Activated CD4-positive, alpha-beta T cell treated with anti-CD3 and anti-CD28 coated beads for 24 hours (primary cell): ENCODE measurements at places on chromosomes 16 and 17.

DNA sequence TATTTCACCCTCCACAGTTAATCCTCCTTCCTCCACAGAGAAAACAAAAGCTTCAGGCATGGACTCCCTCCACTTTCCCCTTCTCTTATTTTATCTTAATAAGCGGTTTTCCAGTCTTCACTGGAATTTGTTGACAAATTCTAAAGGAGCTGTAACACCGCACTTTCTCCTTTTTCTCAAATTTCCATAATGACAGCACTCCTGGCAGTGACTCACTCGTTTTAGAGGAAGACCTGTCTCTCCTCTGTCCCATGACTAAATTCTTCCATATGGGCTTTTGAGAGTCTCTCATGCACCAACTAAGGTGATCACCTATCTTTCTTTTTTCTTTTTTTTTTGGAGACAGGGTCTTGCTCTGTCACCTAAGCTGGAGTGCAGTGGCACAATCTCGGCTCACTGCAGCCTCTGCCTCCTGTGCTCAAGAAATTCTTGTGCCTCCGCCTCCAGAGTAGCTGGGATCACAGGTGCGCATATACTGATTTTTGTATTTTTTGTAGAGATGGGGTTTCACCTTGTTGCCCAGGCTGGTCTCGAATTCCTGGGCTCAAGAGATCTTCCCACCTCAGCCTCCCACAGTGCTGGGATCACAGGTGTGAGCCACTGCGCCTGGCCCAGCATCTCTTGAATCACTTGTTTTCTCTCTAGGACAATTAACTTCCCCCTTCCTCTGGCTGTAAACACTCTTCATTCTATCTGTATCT is 7.7 kb downstream of the ITGAM start:
- DNase-seq, result no peak

DNA sequence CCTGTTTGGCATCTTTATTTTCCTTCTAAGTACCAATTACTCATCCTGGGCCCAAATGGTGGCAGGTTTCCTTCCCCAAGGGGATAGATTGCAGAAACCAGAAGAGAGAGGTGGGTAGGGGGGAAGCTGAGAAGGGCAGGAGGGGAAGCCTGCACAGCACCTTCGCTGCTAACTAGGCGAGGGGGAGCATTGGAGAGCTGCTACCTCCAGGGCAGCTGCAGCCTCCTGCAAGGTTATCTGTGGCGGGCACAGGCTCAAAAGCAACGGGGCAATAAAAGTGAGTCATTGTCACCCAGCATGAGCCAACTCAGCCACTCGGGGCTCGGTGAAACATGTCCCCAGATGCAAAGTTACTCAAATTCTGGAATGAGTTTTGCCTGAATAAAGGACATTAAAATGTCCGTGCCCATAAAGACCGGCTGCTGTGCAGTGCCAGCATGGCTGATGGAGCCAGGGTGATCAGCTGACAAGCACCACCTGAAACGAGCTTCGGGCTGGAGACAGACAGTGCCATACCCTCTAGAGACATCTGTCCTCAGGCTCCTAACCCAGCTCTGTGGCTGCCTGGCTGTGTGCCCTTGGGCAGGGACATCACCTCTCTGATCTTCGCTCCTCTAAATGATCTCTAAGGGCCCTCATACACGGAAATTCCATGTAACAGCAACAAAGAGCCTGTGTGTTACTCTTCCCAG is 68.1 kb upstream of the GRIN2A start:
- DNase-seq, result no peak

GRCh38 chr17:70124723-70125122 is 44.6 kb upstream of the KCNJ2 start:
- DNase-seq, result no peak

- DNase-seq, result no peak
Measured at GRCh38 chr16:52405441-52405840, 141.5 kb downstream of the TOX3 start.

DNA sequence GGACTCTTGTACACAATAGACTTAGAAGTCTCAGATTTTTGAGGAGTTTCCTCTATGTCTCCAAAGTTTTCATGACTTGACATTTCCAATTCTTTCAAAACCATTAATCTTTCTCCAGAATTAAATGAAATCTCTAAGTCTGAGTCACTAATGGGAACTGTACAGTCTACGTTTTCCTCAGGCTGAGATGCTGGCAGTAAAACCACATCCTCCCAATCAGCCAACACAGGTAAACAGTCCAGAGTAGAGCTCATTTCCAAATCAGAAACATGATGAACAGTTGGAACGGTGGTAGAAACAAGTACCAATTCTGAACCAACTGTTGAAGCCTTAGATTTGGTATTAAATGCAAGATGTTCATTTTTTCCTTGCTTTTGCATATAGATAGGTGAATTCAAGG is 7.9 kb downstream of the ERI2 start:
- no peak for DNase-seq

DNA sequence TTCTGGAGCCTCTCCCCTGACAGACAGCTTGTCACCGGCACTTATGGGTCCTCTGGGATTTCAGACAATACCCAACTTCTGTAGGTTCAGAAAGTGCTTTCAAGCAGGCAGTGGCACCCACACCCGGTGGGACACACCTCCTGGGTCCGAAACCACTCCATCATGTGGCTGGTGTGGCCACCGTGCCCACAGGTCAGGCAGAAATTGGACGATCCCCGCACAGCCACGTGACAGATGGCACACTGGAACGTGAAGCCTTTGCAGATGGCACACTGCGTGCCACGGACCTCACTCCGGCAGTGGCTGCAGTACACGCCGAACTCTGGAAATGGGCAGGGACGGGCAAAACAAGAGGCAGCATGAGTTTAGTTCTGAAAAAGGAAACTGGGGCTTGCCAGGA is 99.5 kb upstream of the FA2H start:
- DNase-seq, result no peak

- DNase-seq, result no peak
Measured at GRCh38 chr16:89153848-89154271, 17.7 kb upstream of the CDH15 start.

DNA sequence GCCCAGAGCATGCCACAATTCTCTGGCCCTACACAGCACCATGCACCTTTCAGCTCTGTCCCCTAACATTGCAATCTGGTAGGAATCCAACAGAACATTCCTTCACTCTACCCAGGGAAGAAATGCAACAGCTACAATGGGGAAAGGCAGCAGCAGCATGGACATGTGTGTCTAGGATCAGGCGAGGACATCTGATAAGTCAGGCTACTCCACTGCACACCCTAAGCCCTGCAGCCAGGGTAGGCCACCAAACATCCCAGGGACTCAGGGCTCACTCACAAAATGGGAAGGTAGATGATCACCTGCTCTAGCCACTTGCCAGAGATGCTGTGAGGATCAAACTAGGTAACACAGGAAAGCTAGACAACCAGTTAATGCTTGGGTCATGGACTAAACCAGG is 5.1 kb downstream of the RANBP10 start:
- DNase-seq, result no peak

DNA sequence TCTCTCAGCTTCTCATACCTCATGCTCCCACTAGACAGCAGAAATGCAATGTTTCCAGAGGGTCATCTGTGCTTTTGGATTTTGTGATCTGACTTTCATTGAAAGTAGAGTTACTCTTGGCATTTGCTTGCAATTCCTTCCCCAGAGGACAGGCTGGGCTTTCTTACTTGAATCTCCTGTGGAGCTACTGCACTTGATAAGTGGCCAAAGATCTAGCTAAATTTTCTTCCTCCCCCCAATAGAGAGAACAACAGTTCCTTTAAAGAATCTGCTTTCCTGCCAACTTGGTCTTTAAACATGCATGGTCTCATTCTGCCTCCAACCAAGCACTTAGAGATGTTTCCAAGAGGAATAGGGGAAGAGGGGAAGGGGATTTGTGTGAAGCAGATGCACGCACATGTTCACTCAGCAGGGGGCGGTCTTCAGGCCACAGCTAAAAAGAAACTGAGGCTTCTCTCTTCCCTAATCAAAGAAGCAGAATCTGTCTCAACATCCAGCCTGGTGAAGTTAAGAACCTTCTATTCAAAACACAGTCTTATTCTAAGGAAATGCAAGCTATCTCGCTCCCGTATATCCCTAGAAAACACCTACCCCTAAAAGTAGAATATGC is 229.6 kb downstream of the ZFHX3 start:
- no peak for DNase-seq

DNA sequence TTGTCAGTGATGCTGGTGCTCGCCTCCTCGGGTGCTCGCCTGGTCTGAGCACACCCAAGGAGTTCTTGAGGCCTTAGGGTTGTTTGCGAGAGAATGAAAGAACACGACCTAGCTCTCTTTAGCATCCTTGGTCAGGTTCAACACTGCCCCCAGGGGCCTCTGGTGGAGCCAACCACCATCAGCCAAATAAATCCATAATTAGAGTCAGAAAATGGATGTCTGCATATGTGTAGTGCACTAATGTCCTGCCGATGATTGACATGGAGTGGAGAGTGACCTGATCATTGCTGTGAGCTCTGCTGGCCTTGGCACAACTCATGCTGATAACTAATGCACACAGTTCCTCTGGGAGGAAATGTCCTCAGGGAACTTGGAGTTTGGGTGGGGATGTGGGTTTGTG is 8.2 kb upstream of the STH start:
- DNase-seq, result no peak

- DNase-seq, result no peak
Measured at GRCh38 chr17:17794382-17794781, 42.4 kb downstream of the SREBF1 start.

GRCh38 chr17:74539281-74539820 is 6.6 kb downstream of the CD300C start:
- DNase-seq, result no peak

DNA sequence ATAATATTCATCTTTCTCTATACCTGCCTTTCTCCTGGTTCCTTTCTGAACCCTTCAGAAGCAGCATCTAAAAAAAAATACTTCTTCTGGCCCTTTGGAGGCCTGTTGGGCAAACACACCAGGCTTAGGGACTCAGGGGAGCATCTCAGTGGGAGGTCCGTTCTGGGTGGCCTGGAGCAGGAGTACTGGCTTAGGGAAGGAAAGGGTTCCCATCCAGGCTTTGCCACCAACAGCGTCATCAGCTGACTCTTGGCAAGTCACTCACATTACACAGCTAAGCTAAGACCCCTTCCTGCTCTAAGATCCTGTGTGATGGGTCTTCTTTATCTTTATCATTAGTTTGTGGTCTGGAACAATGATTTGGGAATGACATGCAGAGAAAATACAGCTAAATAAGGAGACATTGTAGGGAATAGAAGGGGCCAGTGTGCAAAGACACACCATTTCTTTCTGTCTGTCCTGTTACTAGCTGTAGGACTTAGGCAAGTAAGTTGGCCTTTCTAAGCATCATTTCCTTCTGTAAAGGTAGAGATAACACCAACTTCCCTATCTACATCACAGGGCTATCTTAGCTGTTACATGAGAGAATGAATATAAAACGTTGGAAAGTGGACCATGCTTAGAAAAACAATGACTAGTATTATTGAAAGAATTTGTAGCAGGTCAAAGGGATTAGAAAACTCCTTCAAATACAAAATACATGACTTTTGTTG is 9.9 kb downstream of the PCTP start:
- DNase-seq, result no peak

DNA sequence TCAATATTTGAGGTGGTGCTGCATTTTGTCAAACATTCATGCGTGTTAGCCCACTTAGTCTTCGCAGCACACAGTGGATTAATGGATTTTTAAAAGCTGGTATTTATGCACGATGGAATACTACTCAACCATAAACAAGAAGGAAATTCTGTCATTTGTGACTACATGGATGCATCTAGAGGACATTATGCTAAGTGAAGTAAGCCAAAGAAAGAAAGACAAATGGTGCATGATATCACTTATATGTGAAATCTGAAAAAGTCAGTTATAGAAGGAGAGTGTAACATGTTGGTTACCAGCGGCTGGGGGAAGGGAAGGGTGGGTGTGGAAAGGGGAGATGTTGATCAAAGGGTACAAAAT is 23.0 kb downstream of the HMOX2 start:
- DNase-seq, result no peak
